ENCODE measurements at places on chromosomes 1 and 21.

GRCh38 chr1:235229868-235230267, 68.8 kb upstream of the RBM34 start:
- no peak for DNase-seq

GRCh38 chr21:26962621-26963181, 4.2 kb downstream of the ADAMTS5 start:
- DNase-seq, result no peak

DNA sequence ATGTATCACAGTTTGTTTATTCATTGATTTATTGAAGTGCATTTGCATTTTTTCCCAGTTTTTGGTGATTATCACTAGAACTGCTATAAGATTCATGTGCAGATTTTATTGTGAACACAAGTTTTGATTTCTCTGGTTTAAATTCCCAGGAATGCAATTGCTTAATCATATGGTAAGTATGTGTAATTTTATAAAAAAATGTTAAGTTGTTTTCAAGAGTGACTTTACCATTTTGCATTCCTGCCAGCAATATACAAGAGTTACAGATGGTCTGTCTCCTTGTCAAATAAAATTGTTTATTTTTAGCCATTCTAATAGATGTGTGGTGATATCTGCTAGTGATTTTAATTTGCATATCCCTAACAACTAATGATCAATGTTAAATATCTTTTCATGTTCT, 127.3 kb upstream of the APP start:
- no peak for DNase-seq

DNA sequence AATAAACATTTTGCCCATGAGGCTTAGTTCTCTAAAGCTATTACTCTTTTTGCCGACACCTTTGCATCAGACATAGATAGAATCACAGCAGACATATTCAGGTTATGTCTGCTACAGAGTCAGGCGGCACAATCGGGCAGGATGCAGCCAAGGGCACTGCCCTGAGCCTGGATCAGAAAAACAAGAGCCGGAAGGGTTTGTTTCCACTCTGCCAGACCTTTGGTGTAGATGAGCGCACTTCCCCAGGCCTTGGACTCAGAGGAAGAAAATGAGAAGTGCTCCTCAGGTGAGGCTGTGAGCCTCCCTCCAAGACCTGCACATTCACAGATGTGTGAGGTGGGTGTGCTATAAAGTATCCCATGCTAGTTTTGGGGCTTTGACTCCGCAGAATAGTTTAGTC, 43.7 kb downstream of the GNG12 start:
- DNase-seq, result no peak

DNA sequence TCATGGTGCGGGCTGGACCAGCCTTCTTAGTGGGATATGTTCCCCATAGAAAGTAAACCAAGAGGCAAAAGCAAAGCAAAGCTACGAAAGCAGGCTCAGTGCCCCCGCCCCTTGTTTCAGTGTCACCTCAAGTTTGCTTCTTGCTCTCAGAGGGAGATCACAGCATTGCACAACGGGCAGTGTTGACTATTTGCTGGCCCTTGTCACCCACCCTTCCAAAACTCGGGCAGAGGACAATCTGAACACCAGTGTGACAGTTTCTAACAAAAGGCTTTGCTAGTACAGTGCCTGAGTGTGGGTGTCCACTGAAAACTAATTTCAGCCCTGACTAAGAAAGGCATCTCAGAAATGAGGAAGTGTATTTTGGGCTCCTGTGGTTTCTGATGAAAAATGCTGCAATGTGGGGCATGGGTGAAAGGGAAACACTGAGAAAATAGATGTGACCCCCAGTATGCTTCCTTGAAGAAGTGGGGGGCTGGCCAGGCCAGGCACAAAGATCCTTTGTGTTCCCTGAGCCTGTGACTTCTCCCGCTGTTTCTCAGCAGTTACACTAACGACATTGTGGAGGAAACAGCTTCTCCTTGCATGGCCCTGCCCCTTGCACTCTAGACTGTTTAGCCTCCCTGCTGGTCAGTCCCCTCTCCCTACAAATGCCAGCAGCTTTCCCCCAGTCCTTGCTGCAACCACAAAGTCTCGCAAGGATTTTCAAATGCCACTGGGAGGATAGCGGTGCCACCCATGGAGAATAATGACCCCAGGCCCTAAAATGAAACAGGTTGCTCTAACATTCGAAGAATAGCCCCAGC, 33.3 kb upstream of the KCNE1 start:
- peak; percentile 53 for DNase-seq
